ENCODE measurements at places on chromosomes 11 and 22.

DNA sequence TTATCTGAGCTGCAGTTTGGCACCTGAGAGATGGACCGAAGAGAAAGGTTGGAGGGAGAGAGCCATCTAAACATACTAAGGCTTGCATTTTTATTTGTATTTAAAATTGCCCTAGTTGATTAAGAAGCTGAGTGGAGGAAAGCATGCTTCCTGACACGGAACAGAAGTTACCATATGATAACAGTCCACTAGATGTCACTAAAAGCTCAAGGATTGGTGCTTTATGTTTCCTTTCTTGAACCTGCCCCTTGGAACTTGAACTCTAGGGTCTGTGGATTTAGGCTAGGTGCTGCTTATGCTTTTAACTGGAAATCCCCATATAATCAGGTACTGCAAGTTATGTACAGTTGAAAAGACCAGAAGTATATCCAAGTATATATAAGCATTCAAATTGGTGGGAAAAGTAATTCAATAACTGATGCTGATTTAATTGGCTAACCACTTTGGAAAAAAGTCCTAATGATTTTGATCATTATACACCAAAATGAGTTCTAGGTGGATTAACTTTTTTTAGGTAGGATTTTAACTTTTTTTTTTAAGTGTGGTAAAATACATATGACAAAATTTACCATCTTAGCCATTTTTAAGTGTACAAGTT lies 9.5 kb downstream of the RBMXL2 start:
- peak; percentile 15 for DNase-seq

GRCh38 chr11:58768137-58768536 lies 36.4 kb upstream of the GLYAT start:
- no peak for DNase-seq

GRCh38 chr11:61627850-61628661 lies 47.2 kb upstream of the SYT7 start:
- DNase-seq = no peak

GRCh38 chr11:57217053-57217452 lies 20.0 kb downstream of the APLNR start:
- no peak for DNase-seq

DNA sequence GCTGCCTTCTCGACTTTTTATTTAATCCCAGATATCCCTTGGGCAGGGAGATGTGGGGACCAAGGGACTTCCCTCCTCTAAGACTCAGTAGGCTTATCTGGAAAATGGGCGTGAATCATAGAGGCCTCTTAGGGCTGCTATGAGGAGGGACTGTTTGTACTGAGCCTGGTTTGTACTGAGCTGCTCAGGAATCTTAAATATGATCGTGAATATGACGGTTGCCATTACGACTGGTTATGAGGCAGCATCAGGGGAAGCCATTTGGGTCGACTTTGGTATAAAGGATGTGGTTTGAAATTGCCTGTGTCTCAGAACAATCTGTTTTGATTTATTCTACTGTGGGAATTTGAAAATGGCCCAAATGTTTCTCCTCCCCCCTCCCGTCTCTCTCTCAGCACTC lies 20.6 kb downstream of the TSPAN18 start:
- no peak for DNase-seq

Data from epithelial cell of proximal tubule (primary cell).